Transverse colon (tissue), 4 donors: ENCODE measurements at places on chromosomes 4 and X. TPM values are rescaled to one million over a fixed set of nuclear protein-coding genes. Genes with fewer than 3 reads are reported as not detected.

- DNase-seq: no peak
These were observed 71.8 kb upstream of the SMARCA5 start for GRCh38 chr4:143441678-143442077.

- no peak for DNase-seq
These were observed 75.9 kb upstream of the CITED1 start for GRCh38 chrX:72381439-72382201.

DNA sequence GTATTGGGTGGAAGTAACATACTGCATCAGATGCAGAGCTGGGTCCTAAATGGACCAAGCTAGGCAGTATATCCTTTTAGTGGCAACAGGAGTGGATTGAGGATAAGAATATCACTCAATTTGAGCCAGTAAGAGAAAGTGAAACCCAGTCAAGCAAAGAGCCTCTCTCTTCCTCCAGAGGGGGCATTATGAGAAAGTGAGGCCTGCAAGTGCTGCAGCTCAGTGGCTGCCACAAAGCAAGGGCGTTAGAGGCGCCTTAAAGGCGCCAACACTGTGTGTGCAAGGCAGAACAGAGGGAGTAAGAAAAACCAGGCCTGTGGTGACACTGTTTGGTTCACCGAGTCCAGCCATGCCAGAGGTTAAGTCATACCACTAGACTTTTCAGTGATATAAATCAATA is 17.5 kb downstream of the STX18 start:
- DNase-seq: no peak

The SMIM10 gene
- not detected for total RNA-seq

- no peak for DNase-seq
These were observed 1852.2 kb upstream of the IGFBP7 start for GRCh38 chr4:58962424-58962823.

- DNase-seq: no peak
These were observed 140.0 kb upstream of the GUCY1A1 start for GRCh38 chr4:155526452-155527169.

GRCh38 chr4:83582289-83582785 is 46.4 kb downstream of the GPAT3 start:
- peak; percentile 83 for DNase-seq

DNA sequence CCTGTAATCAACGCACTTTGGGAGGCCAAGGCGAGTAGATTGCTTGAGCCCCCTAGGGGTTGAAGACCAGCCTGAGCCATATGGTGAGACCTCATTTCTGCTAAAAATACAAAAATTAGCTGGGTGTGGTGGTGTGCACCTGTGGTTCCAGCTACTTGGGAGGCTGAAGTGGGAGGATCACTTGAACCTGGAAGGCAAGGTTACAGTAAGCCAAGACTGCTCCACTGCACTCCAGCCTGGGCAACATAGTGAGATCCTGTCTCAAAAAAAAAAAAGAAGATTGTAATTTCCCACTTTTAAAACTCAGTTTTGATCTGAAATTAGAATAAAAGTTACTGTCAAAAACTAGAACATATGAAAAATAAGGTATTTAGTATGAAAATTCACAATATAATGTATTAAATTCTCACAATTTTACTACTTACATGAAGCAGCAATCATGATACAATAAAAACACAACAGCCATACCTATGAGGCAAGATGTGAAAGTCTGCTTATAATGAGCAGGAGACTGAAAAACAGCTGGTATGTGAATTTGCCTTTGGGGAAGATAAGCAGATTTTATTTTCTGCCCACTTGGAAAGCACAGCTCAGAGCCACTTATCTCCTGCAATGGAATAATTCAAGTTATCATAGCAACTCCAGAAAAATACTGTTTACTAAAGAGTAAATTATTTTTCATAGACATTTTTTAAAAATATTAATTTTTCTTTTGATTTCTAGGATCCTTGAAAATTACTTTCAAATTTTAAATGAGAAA is 50.6 kb downstream of the ZGRF1 start:
- DNase-seq: no peak

- DNase-seq: no peak
These were observed 330.8 kb upstream of the KLF3 start for GRCh38 chr4:38333219-38333618.

The CAPN6 gene
- 1.5 TPM for total RNA-seq

The RNF150 gene
- 7.9 TPM for total RNA-seq

DNA sequence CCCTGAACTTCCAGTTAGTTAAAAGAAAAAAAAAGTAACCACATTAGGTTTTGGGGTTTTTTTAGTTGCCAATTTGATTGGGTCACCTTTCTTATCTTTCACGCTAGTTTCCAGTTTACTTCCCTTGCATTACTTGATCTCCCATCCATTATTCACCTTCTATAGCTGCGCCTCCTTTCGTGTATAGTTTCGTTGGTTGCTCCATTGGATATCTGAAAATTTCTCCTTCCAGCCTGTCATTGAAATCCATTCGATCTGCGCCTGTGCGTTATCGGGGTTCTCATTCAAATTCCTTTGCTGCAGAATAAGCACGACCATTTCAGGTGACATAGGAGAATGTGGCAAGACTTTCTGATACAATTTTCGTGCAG is 764 bp downstream of the TRAPPC11 start:
- no peak for DNase-seq

DNA sequence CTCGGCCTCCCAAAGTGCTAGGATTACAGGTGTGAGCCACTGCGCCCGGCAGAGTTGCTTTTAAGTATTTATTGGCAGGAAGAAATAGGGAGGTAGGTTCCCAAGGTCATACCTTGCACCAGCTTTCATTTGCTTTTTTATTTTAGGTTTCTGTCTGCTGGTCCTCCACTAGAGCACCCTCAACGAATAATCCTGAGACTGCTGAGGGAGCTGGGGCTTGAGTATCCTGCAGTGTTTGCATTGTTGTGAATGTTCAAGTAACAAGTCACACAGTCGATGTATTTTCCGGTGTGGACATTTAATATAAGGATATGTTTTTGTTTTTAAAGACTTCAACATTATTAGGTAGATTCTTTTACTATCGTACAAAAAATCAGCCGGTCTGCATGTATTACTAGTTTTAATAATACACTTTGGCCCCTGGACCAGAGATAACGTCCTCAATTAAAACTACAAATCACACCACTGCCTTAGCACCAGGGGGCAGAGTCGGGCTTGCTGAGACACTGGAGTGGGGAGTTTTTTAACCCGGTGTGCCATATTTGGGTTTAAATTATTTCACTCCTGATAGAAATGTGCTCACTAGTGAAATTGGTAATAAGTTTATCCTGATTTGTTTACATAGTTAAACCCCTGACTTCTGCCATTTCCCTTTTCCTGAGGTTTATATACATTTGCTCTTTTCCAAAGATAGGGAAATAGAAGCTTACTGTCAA is 11.6 kb downstream of the SMIM20 start:
- peak; percentile 33 for DNase-seq

The NOX1 gene
- total RNA-seq: 31.8 TPM

GRCh38 chr4:40340030-40340429 is 4.9 kb downstream of the CHRNA9 start:
- DNase-seq: no peak

DNA sequence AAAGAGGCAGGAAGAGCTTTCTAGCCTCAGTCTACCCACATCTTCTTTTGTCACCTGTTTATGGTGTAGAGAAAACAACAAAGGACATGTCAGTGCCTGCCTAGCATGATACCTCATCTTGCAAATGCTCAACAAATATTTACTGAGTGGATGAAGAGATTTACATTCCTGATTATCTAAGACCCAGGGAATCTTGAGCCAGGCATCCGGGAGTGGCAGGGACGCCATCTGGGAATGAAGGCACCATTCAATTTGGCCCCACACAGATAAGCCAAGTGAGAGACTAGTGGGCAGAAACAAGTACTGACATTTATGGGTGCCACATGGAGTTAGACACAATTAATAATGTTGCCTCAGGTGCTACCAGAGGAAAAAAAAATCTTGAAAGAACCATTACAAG is 36.8 kb upstream of the CASK start:
- DNase-seq: no peak

GRCh38 chr4:156873799-156874198 is 97.8 kb downstream of the PDGFC start:
- no peak for DNase-seq

GRCh38 chr4:4461850-4462249 is 74.9 kb downstream of the NSG1 start:
- DNase-seq: peak; percentile 19

The PRRG3 gene
- 0.68 TPM for total RNA-seq

DNA sequence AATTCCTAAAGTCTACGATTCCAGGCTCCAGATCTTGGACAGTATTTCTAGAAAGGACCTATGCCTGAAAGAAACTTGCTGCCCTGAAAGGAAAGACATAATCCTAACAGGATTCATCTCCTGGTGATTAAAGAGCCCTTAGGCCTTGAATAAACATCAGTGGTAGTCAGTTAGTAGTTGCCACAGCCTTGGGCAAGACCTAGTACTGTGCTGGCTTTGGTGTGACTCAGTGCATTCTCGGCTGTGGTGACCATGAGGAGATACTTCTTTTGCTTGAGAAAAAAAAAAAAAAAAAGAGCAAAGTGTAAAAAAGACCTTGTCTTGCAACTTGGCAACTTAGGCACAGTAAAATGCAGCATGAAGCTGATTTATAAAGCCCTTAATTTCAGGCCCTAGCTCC is 188.2 kb downstream of the DCAF12L2 start:
- no peak for DNase-seq

DNA sequence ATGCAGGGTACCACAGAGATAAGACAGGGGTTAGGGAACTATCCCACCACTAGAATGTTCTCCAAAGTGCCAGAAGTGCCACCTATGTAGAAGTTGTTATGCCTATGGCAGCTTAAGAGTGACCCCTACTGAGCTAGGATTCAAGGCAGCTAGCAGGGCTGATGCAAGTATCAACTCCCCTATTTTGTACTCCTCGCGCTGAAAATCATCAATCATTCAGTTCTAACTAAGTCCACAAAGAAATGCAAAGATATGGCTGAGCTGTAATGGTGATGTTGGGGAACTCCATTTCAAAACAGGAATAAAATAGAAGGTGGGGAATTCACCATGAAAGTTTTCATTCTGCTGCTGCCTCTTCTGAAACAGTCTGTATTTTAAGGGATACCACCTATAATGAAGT is 13.8 kb downstream of the ACSL4 start:
- DNase-seq: no peak

GRCh38 chrX:49041744-49042580 is 1.2 kb downstream of the TFE3 start:
- DNase-seq: no peak

The CTAG1B gene
- total RNA-seq: not detected

GRCh38 chrX:48790477-48790876 is 4.1 kb downstream of the GATA1 start:
- DNase-seq: no peak

DNA sequence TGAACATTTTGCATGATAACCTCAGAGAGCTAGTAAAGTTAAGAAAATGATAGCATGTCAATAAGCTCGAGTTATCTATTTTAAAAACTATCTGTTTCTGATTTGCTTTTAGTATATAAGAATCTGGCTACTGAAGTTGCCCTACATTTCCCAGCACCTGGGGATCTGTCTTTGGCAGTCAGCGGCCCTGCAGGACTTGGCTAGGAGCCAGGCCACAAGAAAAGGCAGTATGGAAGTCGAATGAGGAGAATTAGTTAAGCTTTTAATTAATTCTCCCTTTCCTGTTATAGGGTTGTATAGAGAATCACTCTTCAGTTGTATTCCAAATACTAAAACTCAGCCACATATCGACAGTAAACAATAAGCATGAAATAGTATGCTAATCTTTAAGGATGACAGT is 22.7 kb downstream of the POU4F2 start:
- no peak for DNase-seq

- DNase-seq: no peak
These were observed 217.4 kb upstream of the GIMD1 start for GRCh38 chr4:106585915-106586349.

The TRIM61 gene
- total RNA-seq: not detected

The FGF13 gene
- 1.8 TPM for total RNA-seq

DNA sequence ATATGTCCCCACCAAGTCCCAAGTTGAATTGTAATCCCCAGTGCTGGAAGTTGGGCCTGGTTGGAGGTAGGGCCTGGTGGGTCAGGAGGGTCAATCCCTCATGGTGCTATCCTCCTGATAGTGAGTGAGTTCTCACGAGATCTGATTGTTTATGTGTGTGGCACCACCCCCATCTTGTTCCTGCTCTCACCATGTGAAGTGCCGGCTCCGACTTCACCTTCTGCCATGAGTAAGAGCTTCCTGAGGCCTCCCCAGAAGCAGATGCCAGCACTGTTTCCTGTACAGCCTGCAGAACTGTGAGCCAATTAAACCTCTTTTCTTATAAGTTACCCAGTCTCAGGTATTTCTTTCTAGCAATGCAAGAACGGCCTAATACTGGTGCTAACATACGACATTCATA is 22.7 kb upstream of the TMEM33 start:
- DNase-seq: no peak

DNA sequence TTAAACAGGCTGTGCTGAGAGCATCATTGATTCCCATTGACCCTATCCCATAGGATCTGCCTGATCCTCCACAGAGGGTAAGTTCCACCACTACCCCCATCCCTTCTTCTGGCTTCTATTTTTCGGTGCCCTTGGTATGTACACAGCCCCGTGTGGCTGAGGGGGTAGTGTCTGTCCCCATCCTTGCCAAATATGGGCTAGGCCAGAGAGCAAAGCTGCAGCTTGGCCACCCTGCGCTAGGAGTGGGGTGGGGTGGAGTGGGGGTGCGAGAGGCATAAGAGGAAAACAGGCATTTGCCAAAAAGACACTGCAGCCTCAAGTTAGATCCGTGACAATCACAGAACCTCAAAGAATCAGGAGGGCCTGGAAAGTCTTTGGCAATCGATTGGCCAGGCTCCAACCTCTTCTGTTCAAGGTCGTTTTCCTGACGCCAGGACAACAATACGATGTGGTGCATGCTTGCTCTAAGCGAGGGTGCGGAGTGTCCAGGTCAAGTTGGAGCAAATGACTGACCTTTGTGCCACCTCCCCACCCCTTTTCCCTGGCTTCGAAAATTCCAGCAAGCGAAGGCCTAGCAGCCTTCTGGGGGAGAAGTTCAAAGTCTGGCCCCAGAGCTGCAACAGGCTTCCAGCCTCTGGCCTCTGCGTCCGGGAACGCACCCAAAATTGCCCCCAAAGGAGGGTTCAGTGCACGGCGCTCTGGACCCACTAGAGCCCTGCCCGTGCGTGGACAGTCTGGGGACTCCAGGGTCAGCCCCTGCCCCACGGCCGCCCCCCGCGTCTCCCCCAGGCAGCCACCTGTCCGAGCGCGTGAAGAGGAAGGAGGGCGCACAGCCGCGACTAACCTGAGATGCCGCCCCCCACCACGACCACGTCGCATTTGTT is 598 bp downstream of the MAOB start:
- peak; percentile 10 for DNase-seq

GRCh38 chr4:122914292-122914904 is 8.0 kb downstream of the NUDT6 start:
- DNase-seq: no peak

DNA sequence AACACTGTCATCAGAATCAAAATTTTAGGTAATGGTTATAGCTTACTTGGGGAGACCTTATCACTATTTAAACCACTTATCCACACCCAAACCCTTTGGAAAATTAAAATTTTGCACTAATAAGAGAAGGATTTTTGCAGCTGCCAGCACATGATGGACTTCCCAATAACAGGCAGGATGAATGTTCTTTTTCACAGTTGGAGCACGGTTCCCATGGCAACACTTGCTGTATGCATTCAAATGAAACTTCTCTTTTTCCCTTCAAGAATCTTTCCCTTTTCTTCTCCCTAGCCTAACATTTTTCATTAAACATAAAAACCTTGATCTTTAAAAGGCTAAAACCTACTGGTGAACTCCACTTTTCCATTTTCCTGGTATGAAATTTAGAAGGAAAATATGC is 768.2 kb downstream of the KCTD8 start:
- no peak for DNase-seq
